Stimulated activated CD8-positive, alpha-beta memory T cell treated with anti-CD3 and anti-CD28 coated beads, Interleukin-4, amount 100 ng/mL, for 1 hour (primary cell): ENCODE measurements at places on chromosomes 5 and 9.

GRCh38 chr5:158814521-158814920, 285.2 kb downstream of the EBF1 start:
- no peak for DNase-seq

DNA sequence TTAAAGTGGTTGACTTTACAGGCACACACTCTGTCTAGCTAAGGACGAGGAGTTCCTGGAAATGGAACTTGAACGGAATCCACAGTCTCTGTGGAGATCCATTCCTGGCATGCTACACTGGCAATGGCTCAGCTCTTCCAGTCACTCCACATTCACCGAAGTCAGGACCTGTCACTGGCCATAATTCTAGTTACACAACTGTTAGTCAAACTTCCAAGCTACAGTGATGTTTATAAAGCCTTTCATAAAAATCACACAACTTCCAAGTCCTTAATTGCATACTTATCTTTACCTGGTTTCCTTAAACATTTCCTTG, 15.7 kb downstream of the CDC14B start:
- DNase-seq, result no peak

DNA sequence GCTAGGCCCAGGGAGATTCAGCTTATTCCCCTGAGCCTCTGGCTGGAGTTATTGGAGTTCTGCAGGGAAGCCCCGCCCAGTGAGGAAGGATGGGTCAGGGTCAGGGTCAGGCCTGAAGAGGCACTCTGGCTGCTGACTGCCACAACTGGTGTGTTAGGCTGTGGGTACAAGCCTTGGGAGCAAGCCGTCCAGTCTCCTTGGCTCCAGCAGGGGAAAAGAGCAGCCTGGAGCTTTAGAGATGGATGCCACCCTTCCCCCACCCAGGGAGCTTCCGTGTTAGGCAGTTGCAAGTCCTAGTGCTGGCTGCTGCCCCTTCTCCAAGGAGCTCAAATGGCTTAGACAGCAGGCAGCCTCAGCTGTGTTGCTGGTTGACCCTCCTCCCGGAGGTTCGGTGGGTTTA, 34.4 kb upstream of the TAF11L2 start:
- DNase-seq, result no peak

DNA sequence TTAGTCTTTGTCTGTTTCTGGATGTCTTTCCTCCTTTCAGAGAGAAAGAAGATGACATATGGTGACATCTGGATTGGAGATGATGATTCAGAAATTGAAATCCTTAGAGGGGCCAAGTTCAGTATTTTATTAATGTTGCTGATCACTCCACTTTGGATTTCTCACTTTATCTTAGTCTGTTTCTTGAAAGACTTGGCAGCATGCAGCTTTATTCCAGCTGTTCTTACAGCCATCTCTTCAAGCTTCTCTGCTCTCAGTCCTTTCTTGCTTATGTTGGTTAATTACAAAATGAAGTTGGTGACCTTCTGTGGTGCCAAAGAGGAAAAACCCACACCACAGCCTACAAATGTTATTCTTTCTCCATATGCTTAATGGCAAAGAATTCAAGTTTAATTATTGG, 62.1 kb downstream of the SNCAIP start:
- DNase-seq, result no peak

DNA sequence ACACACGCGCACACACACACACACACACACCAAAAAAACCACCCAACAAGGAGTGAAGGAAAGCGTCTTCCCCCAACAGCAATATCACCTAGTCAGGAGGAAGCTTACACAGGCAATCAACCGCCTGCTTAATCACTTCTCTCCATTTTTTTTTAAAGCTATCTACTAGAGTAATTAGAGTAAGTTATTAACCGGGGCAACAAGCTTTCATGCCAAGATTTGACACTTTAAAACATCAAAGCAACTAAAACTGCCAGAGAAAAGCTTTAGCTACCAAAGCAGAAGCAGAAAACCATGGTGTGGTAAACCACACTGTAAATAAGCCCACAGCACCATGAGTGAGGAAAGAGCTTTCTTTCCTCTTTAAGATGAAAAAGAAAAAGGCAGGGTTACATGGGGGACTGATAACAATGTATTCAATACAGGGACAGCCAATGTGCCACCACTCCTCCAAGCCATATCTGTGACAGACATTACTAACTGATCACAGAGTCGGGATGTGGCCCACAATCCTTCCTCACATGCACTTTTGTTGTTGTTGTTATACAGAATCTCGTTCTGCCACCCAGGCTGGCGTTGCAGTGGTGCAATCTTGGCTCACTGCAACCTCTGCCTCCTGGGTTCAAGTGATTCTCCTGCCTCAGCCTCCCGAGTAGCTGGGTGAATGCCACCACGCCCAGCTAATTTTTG, 282.1 kb downstream of the CRB2 start:
- DNase-seq, result no peak

- DNase-seq, result no peak
Measured at GRCh38 chr5:109590799-109591198, 98.9 kb upstream of the MAN2A1 start.

GRCh38 chr9:69874301-69875060, 53.9 kb downstream of the CFAP95 start:
- no peak for DNase-seq

DNA sequence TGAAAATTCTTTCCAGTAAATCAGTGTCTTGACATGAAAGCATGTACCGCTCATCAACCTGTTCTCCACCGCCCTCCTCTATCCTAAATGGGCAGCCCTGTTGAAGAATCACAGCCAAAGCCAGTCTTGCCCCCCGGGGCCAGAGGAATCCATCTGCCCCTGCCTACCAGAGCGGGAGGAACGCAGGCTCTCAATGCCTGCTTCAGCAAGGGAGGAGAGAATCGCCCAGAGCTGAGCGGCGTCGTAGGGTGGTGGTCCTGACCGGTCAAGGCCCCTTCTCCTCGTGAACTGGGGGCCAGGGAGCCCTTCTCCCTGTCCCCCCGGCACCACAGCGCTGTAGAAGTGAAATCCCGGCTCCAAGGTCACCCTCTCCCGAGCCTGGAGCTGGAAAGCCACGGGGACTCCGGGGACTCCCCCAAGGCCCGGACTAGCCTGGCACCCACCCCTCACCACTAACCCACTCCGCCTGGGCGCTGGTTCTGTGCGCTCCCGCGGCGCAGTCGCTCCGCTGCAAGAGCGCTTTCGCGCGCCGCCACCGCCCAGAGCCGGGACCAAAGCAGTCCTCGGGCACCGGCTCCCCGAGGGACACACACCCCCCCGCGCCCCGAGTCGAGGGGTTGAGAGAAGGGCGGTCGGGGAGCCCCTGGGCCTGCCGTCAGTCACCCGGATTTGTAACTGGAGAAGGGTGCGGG, 718 bp upstream of the TMEM215 start:
- DNase-seq, result no peak

- no peak for DNase-seq
Measured at GRCh38 chr9:129328355-129329042, 150.4 kb upstream of the IER5L start.

- DNase-seq, result no peak
Measured at GRCh38 chr5:143691945-143692290, 120.0 kb upstream of the HMHB1 start.

DNA sequence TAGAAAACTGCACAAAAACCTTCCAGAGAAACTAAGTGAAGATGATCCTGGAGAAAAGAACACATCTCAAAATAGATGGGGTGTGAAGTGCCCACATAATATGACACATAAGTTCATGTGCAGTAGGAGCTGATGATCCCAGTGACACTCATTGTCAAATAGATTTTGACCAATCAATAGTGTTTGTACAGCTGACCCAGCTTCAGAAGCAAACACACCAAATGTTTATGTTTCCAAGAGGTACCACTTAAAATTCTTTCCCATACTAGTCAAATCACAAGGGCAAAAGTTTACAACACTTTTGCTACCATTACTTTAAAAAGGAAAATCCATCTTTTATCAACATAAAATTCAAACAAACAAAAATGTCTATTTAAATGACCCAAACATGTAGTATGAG, 175.0 kb downstream of the MLLT3 start:
- DNase-seq, result no peak

DNA sequence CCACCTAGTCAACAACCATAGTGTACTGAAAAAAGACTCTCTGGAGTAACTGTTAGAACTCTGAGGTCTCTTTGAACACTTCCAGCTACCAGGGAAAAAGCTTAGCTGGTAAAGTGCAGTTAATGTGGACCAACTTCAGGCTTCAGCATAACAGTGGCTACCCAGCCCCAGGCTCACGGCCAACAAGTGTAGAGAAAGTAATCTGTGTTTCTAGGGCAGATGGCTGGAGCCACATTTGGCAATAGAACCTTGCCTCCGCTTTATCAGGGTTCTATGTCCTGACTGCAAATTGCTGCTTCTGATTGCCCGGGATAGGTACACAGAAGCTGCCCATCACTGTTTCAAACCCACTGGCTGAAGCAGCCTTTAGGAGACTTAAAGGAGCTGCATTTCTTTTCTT, 76.0 kb upstream of the SIMC1 start:
- no peak for DNase-seq

DNA sequence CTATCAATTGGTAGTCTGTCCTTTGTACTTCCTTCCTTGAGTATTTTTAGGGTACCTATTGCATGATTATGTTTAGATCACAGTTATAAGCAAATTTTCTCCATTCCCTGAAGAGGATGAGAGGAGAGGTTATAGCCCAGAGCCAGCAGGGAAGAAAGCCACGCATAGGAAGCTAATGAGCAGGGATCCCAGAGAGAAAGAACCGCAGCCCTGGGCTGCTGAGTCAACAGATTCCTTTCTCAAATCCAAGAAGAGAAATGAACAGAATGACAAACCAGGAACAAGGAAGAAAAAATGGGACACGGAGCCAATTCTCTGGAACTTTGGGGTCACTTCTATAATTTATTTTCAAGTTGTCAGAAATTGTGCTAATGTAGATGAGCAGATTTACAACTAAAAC, 284.5 kb downstream of the RFX3 start:
- no peak for DNase-seq

DNA sequence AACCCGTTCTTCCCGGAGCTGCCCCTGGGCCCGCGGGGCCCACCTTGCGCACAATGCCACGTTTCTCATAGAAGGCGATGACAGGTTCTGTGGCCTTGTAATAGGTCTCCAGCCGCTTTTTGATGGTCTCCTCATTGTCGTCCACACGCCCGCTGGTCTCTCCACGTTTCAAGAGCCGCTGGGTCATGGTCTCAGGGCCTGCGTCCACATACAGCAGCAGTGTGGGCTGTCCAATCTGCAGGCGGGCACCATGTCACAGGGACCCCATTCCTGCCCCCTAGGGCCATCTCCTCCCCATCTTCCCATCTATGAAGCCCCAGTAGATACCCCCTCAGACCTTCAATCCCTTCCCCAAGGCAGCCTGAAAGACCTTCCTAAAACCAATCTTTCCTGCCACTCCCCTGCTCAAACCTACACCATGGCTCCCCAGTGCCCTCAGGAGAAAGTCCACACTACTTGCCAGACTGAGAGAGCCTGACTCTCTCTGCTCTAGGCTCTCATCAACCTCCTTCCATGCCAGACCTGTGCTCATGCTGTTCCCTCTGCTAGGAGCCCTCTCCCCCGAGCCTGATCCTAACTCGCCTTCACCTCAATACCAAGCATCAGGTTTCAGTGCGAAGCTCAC, 9.1 kb downstream of the AK1 start:
- DNase-seq, result no peak

DNA sequence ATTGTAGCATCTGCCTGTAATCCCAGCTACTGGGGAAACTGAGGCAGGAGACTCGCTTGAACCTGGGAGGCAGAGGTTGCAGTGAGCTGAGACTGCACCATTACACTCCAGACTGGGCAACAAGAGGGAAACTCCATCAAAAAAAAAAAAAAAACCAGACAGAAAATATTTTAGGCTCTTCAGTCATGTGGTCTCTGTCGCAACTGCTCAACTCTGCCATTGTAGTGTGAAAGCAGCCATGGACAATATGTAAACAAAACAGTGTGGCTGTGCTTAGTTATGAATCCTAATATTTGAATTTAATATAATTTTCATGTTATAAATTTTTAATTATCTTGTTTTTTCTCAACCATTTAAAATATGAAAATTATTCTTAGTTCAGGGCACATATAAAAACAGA, 38.4 kb downstream of the ZFAND5 start:
- DNase-seq, result no peak

GRCh38 chr9:17600962-17601593, 22.2 kb downstream of the SH3GL2 start:
- DNase-seq, result no peak

DNA sequence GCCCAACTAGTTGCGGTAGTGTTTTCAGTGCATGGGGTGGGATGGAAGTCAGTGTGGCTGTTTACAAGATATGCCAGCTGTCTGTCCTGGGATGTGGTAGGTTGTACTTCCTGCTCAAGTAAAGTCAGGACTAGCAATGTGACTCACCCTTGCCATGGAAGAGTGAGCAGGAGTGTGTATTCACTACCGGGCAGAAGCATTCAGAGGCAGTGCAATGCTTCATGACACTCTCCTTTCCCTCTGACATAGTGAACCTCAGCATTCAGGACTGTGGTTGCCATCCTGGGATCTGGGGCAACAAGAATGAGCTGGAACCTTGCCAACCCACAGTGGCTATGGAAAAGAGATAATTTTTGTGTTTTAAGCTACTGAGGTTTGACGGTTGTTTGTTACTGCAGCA, 68.9 kb downstream of the BOD1 start:
- DNase-seq, result no peak

DNA sequence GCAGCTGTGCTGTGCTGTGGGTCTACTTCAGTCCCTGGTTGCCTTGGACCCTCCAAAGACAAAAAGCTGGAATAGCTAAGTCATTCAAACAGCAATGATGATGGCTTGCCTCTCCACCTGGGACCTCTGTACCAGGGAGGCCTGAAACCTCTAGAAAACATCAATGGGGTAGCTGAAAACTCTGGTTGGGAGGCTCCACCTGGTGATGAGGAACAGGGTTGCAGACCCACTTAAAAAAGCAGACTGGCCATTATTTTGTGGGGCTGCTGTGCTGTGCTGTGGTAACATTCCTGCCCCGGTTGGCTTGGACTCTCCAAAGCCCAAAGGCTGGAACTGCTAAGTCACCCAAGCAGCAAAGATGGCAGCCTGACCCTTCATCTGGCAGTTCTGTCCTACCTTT, 839.3 kb upstream of the ARRDC3 start:
- DNase-seq, result no peak

DNA sequence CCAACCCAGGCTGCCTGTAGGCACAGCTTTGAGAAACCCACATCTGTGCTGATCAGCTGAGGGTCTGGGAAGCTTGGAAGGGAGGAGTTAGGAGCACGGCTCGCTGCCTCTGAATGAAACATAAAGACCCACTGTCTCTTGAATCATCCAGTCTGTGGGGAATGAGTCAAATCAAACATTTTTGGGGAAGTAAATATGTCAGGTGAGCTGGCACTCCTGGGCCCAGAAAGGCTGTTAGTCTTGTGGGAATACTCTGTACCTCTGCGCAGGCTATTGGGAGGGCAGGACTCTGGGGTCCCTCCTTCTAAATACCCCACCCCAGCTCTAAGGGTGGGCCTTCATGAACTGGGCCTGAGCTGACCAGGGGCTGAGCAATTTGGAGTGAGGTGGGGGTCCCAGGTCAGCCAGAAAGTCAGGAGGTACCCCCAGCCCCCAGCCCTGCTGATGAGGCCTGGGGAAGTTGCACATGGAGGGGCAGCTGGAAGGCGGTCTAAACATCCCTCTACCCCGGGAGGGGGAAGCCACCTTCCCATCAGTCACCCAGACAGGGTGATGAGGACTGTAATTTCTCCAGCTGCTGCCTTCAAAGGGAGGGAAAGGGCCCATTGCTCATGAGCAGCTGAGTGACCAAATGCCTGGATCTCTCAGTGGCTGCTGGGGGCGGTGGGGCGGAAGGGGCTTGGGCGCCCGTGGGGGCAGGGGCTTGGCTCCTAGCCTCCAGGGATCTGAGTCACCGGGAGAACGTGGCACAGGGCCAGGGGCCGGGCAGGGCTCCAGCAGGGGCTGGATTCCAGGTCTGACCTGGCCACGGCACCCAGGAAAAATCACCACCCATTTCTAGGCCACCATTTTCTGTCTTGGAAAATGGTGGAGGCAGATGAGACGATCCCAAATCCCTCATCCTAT, 10.8 kb downstream of the FIBCD1 start:
- DNase-seq, result no peak
